ENCODE measurements at places on chromosomes 11 and 22.

DNA sequence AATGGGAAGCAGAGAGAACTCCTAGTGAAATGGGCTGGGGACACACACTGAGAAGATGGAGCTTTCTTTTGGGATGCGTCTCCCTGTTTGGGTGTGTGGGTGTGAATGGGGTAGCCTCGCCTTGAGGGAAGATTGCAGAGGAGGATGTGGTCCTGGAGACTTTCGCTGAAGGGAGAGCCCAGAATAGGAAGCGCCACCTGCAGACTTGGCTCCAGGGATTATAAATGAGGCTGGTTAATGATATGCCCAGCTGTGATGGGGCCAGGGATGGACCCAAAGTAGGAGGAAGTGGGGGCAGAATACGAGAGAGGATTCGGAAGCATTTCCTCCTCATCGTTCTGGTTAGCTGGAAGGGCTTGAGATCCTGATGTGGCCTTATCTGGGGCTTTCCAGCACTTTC, 13.7 kb downstream of the RELT start:
- no peak for DNase-seq

DNA sequence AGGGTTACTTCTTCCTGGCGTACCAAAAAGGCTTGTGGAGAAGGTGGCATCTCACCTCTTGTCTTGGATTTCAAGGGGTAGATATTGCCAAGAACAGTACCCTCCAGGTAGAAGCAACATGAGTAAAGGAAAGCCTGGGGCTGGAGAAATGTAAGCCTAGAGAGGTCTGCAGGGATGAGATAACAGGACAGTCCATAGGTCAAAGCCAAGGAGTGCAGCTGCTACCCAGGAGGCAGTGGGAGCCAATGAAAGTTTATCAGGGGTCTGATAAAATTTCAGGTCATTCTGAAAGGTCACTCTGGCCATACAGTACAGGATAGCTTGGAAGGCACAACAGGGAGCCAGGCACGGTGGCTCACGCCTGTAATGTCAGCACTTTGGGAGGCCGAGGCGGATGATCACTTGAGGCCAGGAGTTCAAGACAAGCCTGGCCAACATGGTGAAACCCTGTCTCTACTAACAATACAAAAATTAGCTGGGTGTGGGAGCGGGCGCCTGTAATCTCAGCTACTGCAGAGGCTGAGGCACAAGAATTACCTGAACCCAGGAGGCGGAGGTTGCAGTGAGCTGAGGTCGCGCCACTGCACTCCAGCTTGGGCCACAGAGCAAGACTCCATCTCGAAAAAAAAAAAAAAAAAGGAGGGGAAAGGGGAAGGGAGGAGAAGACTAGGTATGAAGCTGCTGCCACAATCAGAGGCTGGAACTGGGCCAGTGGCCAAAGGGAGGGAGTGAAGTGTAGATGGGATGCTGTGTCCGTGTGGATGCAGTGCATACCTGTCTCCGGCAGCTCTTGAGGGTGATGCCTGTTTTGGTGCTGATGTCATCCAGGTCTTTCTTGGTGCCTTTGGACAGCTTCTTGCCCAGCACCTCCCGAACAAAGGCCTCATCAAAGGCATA, 1.2 kb downstream of the FIBP start:
- DNase-seq, result no peak

DNA sequence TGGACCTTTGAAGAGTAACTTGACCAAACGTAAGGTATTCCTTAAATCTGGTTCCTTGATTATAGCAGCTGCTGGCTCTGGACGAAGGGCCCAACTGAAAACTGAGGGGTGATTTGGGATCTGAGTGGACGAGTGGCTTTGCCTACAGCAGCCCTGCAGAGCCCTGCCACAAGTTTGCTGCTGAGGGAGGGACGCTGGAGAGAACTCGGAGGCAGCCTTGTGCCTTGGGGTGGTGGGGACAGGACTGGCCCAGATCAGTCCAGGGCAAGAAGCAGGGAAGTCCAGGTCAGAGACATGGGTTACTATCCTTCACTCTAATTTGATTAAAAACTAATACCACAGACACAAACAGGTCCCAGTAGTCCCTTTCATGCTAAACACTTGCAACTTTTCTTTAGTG, 89.6 kb upstream of the PITPNB start:
- DNase-seq, result no peak

- DNase-seq, result no peak
Observed at GRCh38 chr11:27012234-27012921, 18.5 kb downstream of the FIBIN start.

DNA sequence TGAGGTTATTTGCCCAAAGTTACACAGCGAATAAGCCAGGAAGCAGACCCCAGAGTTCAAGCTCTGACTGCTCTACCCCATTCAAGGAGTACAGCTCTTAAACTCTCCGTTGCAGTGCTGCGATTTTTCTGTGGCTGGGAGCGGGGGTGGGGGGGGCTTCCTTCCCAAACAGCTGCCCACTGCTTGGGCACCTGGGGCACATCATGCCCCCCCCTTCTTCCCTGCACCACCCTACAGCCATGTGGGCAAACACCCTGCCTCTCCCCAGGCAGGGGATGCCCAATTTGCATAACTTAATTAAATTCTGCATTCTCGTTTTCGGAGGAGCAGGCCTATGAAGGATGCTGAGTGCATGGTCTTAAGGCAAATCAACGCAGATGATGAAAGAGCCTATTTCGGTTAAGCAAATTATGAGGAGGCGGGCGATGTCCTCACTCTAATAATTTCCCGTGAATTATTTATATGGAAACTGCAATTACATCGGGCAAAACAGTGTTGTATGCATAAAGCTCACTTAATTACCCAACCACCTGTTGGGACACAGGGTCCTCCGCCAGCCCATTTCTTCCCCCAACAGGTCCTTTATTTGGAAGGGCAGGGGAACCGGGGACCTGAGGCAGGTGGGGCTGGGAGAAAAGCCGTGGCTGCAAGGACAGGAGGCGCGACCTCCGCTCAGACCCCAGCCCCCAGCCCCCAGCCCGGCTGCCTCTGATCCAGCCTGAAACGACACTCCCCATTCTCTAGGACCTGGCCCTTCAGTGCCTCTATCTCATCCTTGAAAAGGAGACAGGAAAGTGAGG, 610.5 kb downstream of the BUD13 start:
- no peak for DNase-seq

DNA sequence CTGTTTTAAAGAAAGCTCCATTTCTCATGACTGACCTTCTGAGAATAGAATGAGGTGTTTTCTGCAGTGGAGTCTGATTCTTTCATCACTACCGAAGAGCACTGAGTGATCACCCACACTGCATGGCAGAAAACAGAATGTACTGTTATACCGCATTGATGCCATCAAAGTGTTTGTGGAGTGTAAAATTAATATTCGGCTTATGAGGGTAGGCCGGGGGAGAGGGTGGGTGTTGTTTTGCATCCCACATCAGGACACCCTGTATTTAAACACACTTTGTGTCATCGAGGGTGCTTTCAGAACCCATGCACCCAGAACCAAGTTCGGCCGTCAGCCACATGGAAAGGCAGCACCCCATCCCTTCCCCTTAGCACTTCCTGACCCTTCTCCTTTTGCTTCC, 41.3 kb upstream of the ETS1 start:
- no peak for DNase-seq

DNA sequence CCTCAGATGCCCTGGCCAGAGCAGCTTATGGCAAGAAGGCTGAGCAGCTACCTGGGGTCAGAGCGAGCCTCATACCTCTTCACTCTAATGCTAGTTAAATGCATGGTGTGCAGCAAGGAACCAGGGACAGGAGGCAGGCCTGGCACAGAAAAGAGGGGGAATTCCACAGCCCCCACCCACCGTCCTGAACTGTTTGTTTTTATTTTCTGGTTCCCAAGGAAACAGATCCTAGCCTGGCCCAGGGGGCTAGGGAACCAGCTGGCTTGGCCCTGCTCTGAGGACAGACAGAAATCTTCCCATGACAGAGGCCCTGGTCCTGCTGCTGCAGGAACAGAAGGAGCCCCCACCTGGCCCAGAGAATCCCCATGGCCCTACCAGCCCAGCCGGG, 40.4 kb downstream of the SLCO2B1 start:
- no peak for DNase-seq

DNA sequence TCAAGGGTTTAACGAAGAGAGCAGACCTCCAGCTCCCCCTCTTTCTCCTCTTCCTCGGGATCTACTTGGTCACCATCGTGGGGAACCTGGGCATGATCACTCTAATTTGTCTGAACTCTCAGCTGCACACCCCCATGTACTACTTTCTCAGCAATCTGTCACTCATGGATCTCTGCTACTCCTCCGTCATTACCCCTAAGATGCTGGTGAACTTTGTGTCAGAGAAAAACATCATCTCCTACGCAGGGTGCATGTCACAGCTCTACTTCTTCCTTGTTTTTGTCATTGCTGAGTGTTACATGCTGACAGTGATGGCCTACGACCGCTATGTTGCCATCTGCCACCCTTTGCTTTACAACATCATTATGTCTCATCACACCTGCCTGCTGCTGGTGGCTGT, 363 bp downstream of the OR8A1 start:
- no peak for DNase-seq

- DNase-seq, result no peak
Observed at GRCh38 chr11:113614097-113614496, 92.0 kb downstream of the TMPRSS5 start.

- no peak for DNase-seq
Observed at GRCh38 chr11:111796696-111797095, 30.5 kb upstream of the PPP2R1B start.

GRCh38 chr22:44460287-44460686, 37.7 kb downstream of the RTL6 start:
- DNase-seq, result no peak

DNA sequence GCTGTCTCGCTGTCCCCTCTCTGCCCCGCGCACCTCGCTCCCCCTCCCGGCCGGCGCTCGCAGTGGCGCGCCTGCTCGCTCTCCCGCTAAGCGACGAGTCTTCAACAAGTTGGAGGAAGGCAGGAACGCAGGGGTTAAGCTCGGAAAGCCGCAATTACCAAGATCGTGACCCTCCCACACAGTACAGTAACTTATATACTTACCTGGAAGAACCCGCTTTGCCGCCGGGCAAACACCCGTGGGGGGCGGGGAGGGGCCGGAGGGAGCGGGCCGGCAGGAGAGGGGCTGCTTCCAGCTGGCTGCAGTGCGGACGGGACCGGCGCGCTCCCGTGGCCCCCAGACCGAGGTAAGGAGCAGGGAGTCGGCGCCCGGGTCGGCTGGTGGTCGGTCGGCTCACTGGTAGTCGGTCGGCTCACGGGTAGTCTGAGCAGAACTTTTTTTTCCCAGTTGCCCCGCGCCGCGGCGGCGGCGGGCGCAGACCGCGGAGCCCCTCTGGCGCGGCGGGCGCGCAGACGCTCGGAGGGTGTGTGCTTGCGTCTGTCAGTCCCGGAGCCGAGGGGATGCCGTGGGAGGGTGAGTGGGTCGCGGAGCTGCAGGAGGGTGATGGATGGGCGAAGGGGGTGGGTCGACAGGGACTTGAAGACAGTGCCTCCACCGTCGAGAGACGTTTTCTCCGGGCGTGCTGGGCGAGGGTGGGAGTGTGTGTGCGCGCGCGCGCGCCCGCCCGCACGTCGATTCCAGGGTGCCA, 101.2 kb upstream of the HSD17B12 start:
- no peak for DNase-seq

DNA sequence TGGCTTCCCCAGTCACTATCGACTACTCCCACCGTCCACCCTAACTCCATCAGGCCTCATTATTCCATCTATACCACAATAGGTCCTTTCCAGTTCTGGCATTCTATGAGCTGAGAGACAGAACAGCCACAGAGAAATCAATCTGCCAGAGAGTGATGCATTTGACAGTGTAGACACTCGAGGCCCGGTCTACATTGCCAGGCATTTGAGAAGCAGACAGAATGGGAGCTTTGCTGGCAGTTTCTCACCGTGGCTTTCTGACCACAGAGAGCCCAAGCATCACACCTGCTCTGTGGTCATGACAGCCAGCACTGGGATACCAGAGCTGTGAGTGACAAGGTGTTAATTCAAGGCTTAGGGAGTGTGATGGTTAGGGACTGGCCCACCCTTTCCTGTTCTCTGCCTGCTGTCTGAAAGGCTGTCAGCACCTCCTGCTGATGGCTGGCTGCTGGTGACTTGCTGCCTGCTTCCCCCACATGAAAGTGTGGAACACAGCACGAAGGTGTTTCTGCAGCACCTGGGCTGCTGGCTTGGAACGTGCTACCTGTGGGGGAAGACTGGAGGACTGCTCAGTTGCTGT, 137.8 kb downstream of the KIRREL3 start:
- no peak for DNase-seq

DNA sequence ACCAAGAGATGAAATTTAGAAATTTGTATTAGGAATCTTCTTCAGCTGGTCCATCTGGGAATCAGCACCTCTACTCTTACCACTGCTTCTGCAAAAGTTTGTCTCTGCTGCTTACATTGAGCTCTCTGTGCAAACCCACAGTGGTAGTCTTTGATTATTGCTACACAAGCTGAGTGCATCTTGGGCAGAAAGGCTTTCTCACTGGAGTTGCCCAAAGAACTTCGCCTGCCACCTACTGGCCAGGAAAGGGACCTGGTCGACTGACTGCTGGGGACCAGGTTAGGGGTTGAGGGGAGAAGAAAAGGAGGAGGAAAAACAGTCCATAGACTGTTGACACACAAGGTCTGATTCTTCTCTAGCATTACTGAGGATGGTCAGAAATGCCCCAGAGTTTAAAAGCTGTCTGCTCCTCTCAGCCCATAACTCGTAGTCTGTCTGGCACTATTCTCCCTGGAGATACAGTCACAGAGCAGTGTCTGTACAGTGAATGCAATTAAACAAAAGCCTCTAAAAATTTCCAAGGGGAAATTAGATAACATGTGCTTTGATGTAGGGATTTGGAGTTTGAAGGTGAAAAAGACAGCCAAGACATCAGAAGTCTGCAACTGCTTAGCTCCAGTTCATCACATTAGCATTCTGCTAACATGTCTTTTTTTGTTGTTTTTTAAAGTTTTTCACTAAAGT, 215.0 kb upstream of the CTSC start:
- DNase-seq, result peak; percentile 10

DNA sequence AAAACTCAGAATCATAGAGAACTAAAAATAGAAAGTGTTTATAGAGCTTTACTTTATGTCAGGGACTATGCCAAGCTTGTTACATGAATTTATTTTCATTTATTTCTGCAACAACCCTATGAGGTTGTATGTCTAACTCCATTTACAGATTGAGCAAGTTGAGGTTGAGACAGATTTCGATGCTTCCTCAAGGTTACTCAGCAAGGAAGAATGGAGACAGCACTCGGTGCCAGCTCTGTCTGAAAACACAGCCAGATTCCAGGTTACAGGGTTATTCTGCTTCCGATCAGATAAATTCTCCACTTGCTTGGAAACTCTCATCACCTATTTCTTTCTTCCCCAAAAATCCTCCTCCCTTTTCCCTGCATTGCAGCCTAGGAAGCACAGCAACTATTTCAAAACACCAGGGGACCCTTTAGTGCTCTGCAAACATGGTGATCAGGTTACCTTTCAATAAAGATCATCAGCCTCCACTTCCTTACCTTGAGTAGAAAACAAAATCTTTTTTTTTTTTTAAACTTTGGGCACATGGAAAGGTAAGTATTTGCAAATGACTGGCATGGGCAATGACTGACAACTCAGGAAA, 7.0 kb downstream of the MMP3 start:
- no peak for DNase-seq
